NCI-H1436 treated with DMSO at 0.1 percent for 48 hours (cell line): ENCODE measurements at places on chromosomes 7 and 10.

GRCh38 chr7:76062254-76062653, 14.3 kb downstream of the MDH2 start:
- DNase-seq, result no peak

GRCh38 chr10:103691723-103692435, 163.5 kb downstream of the SH3PXD2A start:
- DNase-seq, result no peak

DNA sequence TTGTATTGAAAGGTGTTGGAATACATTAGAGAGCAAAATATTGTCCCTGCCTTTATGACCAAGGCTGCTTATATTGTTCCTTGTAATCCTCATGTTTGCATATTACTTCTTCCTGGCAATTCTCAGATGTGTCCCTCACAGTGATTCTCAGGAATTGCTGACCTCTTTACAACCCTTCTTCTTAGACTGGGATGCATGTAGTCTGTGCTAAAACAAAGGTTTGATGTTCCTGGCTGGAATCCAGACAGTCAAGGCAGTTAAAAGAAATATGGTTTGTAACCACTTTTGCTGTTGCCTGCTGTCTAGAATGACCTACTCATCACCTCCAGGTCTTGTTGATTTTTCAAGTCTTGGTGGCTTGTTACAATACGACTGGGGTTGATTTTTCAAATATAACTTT, 367.6 kb downstream of the HGF start:
- DNase-seq, result no peak

DNA sequence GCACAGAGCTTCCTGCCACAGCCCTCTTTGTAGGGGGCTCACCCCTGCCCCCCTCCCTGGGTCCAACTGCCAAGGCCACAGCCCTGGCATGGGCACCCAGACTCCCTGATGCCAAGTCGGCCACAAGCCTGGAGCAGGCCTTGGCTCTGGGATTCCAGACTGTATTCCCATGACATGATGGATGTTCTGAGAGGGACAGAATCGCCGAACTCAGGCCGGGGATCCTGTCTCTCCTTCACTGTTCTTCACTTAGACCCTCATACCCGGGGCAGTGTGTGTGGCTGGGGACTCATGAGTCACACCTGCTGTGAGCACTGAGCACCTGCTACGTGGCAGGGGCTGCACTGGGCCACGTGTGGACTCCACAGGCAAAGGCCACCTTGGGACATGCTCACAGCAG, 7.9 kb downstream of the CALML5 start:
- DNase-seq, result no peak

DNA sequence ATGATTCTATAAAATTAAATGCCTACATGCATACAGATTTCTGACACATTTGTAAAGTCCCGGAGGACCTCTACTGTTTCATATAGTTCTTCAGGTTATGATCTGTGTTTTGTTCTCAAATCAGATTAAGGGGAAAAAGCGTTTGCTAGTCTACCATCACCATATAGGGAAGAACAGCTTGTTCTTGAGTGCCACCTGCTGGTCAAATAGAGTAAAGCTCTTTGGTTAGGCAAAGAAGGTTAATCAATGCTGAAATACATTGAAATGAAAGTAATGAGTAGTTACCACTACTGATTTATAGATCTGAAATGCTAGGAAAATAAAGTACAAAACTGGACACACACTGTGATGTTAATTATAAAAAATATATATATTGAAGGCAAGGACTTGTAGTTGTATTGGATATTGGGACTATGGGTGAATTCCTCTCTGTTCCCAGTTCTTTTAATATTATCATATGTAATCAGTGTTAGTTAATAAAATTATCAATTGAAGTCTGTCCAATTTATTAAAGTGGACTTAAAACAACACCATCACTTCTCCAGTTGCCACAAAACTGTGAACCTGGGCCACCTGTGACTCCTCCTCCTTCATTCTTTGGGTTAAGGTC, 72.6 kb upstream of the PDLIM1 start:
- peak; percentile 8 for DNase-seq

DNA sequence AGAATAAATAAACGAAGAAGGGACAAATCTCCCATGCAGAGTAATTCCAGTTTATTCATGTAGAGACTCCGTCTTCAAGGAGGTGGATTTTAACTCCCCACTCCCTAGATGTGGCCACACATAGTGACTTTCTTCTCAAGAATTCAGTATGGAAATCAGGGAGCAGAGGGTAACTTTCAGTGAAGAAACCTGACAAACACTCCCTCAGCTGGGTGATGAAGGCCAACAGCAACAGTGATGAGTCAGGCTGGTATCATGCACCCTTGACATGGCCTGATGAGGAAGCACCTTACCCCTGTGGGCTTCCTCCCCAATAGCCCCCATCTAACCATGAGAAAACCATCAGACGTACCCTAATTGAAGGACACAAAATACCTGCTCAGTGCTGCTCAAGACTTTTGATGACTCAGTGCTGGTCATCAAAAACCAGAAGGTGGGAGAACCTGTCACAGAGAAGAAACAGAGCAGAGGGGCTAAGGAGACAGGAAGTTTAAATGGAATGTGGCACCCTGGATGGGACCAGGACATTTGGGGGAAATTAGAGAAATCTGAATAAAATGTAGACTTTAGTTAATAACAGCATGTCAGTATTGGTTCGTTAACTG, 50.6 kb downstream of the ADAMTS14 start:
- no peak for DNase-seq

- no peak for DNase-seq
These were observed 66.1 kb upstream of the AFAP1L2 start for GRCh38 chr10:114470361-114470760.

- no peak for DNase-seq
These were observed 48.5 kb downstream of the GRID1 start for GRCh38 chr10:86317949-86318725.

- DNase-seq, result no peak
These were observed 47.7 kb downstream of the RBM17 start for GRCh38 chr10:6136215-6137201.

- DNase-seq, result no peak
These were observed 34.8 kb downstream of the BTRC start for GRCh38 chr10:101388676-101389276.

DNA sequence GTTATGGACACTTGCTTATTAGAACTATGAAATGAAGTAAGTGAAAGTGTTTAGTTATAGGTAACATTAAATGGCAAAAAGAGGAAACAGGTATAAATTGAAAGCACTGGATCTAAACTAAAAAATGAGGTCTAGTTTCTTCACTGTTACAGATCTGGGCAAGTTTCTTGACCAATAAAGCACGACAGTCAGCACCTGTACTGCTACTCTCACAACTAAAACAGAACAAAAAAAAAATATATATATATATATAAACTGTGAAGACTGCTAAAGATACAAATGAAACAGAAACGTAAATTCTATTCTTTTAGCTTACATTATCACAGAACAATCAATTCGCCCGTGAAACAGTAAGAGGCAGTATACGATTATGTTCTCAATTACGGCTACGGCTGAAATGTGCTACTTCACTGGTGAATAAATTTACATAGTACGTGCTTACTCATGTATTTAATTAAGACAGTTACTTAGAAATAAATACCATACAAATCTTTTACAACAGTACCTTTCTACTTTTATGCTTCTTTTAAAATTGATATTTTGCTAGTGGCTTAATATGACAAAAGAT, 4.2 kb downstream of the AHR start:
- peak; percentile 8 for DNase-seq

DNA sequence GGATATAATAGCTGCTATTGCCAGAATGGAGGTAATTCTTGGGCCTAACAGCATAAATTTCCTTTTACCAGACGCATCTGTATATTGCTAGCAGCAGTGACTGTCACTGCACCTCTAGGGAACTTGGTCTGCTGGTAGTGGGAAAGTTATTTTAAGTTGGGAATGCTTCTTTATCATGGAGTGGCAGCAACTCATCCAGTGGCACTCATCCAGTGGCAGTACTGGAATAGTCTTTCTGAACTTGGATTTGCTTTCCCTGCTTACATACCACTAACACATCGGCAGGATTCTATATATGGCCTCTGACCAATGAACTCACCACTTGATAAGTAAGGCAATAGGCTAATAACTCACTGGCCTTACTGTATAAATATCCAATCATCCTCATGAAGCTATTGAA, 22.0 kb upstream of the ICA1 start:
- no peak for DNase-seq

- no peak for DNase-seq
These were observed 138.9 kb downstream of the CACNB2 start for GRCh38 chr10:18279173-18279572.

GRCh38 chr10:131843881-131844284, 56.9 kb upstream of the PPP2R2D start:
- no peak for DNase-seq

- no peak for DNase-seq
These were observed 6.1 kb downstream of the RASSF4 start for GRCh38 chr10:44965651-44966097.

GRCh38 chr7:4726566-4726965, 44.5 kb downstream of the FOXK1 start:
- no peak for DNase-seq
